Stomach (tissue), 19 donors: ENCODE measurements at places on chromosomes 4 and X.

DNA sequence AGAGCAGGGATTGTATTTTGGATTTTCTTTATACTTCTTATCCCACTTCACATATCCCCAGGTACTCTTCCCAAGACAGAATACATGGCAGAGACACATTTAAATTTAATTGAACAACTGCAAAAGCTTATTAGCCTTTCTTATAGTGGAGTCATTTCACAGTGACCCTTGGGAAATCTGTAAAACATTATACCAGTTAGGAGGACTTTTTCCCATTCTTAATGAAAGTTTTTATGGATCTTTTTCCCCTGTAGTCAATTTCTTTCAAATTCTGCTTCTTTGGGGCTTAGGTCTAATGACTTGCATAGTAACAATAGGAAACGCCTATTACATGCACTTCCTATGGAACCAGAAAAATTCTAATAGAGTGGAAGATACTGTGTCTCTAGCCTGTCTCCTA lies 14.6 kb upstream of the MCUB start:
- no peak overlapping the region for H3K27ac ChIP-seq
- no peaks in the 10 kb centered on the region for H3K4me1 ChIP-seq
- peaks cover 64% of the 10 kb centered on the region for H3K36me3 ChIP-seq

DNA sequence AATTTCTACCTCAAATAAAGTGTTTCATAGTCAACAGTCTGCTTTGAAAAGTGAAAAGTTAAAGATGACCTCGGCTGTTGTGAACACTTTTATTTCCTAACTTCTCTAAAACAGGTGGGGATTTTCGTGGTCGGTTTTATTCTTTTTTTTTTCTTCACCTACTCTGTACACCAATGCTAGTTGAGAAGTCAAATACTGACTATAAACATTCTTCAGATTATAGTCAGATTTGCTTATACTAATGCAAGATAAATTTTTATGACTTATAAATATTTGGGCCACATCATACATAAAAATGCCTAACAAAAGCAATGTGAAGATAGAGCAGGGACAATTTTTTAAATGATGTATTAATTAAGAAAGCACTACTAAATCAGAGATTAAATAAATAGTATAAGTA lies 98.1 kb upstream of the GPR34 start:
- H3K27me3 ChIP-seq: no peaks in the 10 kb centered on the region
- DNase-seq: no peak
- no peak overlapping the region for H3K27ac ChIP-seq
- no peak overlapping the region for H3K4me3 ChIP-seq
- no peaks in the 10 kb centered on the region for H3K4me1 ChIP-seq

DNA sequence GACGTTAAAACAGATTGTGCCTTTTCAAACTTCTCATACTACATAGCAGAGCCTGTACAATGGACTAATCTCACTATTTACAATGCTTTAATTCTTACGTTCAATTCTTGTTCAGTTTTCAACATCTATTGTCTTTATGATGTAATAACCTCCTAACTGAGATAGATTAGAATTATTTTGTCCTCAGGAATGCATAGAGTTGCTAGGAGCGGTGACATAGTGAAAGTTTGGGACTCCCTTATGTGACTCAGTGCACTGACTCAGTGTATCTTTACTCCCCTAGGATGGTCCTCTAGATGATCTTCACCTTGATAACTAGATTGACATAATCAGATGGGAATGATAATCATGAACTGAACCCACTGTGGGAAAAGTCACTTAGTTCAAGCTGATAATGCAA lies 151.5 kb downstream of the VEGFC start:
- no peaks in the 10 kb centered on the region for H3K4me1 ChIP-seq
- H3K27ac ChIP-seq: no peak overlapping the region
- H3K27me3 ChIP-seq: no peaks in the 10 kb centered on the region
- no peaks in the 10 kb centered on the region for H3K36me3 ChIP-seq
- no peak overlapping the region for H3K4me3 ChIP-seq

DNA sequence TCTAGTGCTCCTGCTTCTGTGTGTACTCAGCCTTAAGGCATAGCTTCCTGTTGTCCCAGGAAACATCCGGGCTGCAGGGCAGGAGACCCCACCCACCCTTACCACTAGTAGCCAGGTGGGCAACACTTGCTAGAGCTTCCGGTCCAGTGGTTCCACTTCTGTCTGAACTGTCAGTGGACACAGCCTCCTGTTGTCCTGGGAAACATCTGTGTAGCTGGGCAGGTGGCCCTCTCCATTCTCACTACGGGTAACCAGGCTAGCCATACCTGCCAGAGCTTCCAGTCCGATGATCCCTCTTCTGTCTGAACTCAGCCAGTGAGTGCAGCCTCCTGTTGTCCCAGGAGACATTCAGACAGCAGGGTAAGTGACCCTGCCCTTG lies 372.2 kb downstream of the INPP4B start:
- peak; percentile 44 for DNase-seq
- peaks cover 13% of the 10 kb centered on the region for H3K4me1 ChIP-seq
- no peaks in the 10 kb centered on the region for H3K36me3 ChIP-seq
- peak overlapping the region; percentile 30 for H3K27ac ChIP-seq
- no peaks in the 10 kb centered on the region for H3K27me3 ChIP-seq

- H3K4me3 ChIP-seq: no peak overlapping the region
- no peak overlapping the region for H3K27ac ChIP-seq
These were observed 56.6 kb upstream of the TNIP3 start for GRCh38 chr4:121220698-121221097.

- no peak overlapping the region for H3K4me3 ChIP-seq
- no peaks in the 10 kb centered on the region for H3K4me1 ChIP-seq
- no peak overlapping the region for H3K27ac ChIP-seq
- H3K27me3 ChIP-seq: no peaks in the 10 kb centered on the region
- no peaks in the 10 kb centered on the region for H3K36me3 ChIP-seq
These were observed 1618.0 kb upstream of the PCDH10 start for GRCh38 chr4:131531087-131531486.

DNA sequence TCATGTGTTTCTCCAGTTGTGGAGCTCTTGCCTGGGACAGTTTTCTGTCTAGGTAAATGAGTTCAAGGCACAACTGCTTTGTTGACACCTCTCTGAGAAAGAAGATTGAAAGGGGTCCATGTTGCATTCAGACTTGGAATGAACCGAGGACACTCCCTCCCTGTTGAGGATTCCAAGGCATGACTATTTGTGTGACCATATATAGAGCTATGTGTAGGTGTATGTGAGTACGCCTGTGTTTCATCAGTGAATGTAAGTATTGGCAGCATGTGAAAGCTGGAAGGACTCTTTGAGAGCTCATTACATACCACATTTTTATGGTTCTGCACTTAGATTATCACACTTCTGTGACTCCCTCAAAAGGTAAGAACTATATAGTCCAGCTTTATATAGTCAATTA lies 3.4 kb downstream of the HEPH start:
- no peak overlapping the region for H3K27ac ChIP-seq

- no peaks in the 10 kb centered on the region for H3K27me3 ChIP-seq
- no peak for DNase-seq
- H3K4me1 ChIP-seq: no peaks in the 10 kb centered on the region
- no peak overlapping the region for H3K4me3 ChIP-seq
- no peaks in the 10 kb centered on the region for H3K36me3 ChIP-seq
- no peak overlapping the region for H3K27ac ChIP-seq
These were observed 13.1 kb downstream of the NAT8L start for GRCh38 chr4:2071912-2072867.

DNA sequence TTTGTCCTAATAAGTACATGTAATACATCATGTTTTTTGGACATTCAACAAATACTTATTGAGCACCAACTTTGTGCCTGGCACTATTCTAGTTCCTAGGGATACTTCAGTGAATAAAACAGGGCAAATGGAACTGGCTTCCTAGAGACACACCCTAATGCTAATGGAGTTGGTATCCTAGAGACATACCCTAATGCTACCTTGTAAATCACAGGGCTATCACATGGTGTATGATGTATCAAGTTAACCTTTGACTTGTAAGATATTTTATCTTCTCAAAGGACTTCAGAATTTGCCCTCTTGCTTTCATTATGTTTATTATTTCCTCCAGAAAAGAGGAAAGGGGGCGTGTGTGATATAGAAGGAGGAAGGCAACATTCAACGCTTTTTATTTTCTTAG lies 10.1 kb downstream of the GK start:
- H3K27ac ChIP-seq: no peak overlapping the region
- H3K36me3 ChIP-seq: peaks cover 2% of the 10 kb centered on the region
- no peak for DNase-seq
- H3K4me1 ChIP-seq: no peaks in the 10 kb centered on the region
- H3K27me3 ChIP-seq: no peaks in the 10 kb centered on the region
- no peak overlapping the region for H3K4me3 ChIP-seq

GRCh38 chrX:115719171-115719570 lies 158.2 kb downstream of the PLS3 start:
- no peak for DNase-seq
- H3K27me3 ChIP-seq: peaks cover 22% of the 10 kb centered on the region
- H3K36me3 ChIP-seq: no peaks in the 10 kb centered on the region
- no peak overlapping the region for H3K4me3 ChIP-seq

GRCh38 chrX:132119821-132120515 lies 7.9 kb downstream of the FRMD7 start:
- peak; percentile 35 for DNase-seq
- H3K27ac ChIP-seq: no peak overlapping the region
- no peaks in the 10 kb centered on the region for H3K4me1 ChIP-seq
- H3K36me3 ChIP-seq: no peaks in the 10 kb centered on the region

DNA sequence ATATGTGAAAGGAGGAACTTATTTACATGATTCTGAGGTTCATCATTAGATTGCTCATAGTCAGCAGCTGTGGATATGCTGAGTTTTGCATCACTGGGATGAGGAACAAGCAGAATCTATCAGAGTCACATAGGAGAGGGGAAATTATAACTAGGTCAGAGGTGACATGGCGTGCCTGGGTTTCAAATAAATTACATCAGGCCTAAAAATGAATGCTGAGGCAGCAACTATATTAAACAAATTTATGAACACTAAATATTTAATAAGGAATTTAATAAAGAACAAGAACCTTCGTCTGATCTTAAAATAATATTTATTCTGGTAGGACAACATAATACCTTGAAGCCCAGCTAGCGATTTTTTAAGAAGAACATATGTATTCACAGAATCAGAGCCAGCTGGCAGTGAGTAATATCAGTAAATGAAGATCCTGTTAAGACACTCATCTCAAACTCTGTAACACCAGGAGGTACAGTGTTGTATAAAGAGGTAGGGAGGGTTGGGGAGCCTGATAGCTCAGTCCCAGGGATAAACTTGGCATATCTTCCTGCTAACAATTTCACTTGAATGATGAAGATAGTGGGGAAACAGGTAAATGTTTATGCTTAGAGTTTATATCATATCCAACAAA lies 60.9 kb upstream of the HS3ST1 start:
- no peak overlapping the region for H3K4me3 ChIP-seq
- no peak overlapping the region for H3K27ac ChIP-seq
- no peak for DNase-seq
- H3K36me3 ChIP-seq: no peaks in the 10 kb centered on the region
- no peaks in the 10 kb centered on the region for H3K4me1 ChIP-seq

- no peak overlapping the region for H3K4me3 ChIP-seq
- DNase-seq: no peak
- H3K27me3 ChIP-seq: no peaks in the 10 kb centered on the region
- H3K4me1 ChIP-seq: peaks cover 6% of the 10 kb centered on the region
These were observed 16.8 kb upstream of the COX18 start for GRCh38 chr4:73086095-73086868.

- H3K27ac ChIP-seq: no peak overlapping the region
- H3K4me3 ChIP-seq: no peak overlapping the region
- H3K36me3 ChIP-seq: no peaks in the 10 kb centered on the region
- no peak for DNase-seq
- H3K27me3 ChIP-seq: no peaks in the 10 kb centered on the region
- no peaks in the 10 kb centered on the region for H3K4me1 ChIP-seq
These were observed 154.4 kb upstream of the KLF3 start for GRCh38 chr4:38509551-38509950.

- H3K27me3 ChIP-seq: no peaks in the 10 kb centered on the region
- H3K4me1 ChIP-seq: no peaks in the 10 kb centered on the region
- no peak for DNase-seq
These were observed 564.4 kb downstream of the TMA16 start for GRCh38 chr4:164058776-164059445.

DNA sequence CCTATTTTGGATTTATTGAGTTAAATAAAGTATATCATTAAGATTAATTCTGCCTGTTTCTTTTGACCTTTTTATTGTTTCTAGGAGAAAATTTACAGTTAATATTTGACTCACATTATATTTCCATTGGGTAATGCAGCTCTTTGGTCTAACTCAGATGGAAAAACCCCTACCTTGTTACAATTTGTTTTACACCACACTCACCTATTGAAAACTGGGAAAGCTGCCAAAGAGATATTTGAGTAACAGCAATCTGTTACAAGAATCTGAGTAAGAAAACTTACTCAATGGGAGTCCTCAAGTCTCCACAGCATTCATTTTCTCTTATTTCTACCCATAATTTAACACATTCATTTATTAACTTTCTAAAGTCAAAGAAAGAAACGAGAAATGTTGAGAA lies 108.0 kb upstream of the TLL1 start:
- H3K27ac ChIP-seq: no peak overlapping the region
- no peaks in the 10 kb centered on the region for H3K27me3 ChIP-seq
- no peak for DNase-seq
- no peak overlapping the region for H3K4me3 ChIP-seq

DNA sequence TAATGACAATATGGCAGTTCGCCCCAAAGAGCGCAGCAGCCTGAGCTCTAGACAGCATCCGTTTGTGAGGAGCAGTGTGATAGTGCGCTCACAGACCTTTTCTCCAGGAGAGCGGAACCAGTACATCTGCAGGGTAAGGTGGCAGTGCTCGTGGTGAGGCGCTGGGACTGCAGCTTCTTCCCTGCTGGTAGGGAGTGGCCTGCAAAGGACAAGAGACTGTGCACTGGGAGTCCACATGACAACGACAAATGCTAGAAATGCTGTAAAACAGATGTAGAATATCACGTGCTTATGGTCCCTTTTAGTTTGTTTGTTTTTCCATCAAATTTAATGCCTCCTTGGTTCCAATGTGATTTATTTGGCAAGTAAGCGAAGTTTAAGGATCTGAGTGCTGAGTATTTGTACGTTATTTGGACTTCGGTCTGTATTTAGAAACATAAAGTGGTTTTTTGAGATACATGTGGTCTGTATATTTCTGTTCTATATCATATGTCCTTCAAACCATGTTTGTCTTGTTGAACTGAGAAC lies 35.8 kb downstream of the CLDN22 start:
- no peak overlapping the region for H3K4me3 ChIP-seq
- no peak overlapping the region for H3K27ac ChIP-seq
- H3K4me1 ChIP-seq: no peaks in the 10 kb centered on the region
- no peak for DNase-seq

- H3K27me3 ChIP-seq: peaks cover under 1% of the 10 kb centered on the region
- no peaks in the 10 kb centered on the region for H3K36me3 ChIP-seq
- H3K27ac ChIP-seq: no peak overlapping the region
- H3K4me3 ChIP-seq: no peak overlapping the region
These were observed 39.2 kb upstream of the ASMTL start for GRCh38 chrX:1491851-1492349.
